Fibroblast of skin of left biceps (primary cell): ENCODE measurements at places on chromosomes 6 and 20.

DNA sequence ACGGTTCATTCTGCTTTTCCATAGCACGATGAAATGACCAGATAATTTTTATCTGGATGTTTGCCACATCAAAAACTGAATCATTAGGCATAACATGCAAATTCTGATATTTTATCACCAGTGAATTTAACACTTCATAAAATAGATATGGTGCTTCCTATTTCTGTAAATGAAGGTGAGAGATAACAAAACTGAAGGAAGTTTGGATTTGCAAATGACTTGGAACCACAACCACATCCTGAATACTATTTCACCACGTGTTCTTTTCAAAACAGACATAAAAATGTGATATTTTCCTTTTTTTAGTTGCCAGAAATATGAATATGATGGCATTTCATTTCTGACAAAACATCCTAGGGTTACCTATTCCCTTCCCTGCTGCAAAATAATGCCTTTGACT lies 146.1 kb downstream of the EDN1 start:
- no peak for DNase-seq

- DNase-seq, result no peak
Observed at GRCh38 chr20:5364997-5365597, 48.3 kb upstream of the PROKR2 start.

- DNase-seq, result no peak
Observed at GRCh38 chr6:49462599-49462926, 490 bp downstream of the MMUT start.

- peak; percentile 35 for DNase-seq
Observed at GRCh38 chr6:110822249-110822648, 7.0 kb upstream of the CDK19 start.

DNA sequence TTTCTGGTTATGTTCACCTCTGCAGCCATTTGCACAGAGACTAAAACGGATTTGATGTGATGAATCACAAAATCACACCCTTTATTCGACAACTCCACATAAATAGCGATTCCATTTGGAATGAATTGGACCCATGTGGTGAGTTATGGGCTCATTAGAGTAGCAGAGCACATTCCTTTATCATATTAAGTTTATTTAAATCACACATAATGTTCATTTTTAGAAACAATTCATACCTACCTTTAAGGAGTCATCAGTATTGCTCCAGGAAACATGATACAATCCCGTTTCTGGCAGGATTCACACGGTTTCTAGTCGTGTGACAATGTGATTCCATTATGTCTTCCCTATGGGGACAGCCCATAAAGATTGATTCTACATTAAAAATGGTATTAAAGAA lies 303.5 kb downstream of the CDH4 start:
- no peak for DNase-seq

DNA sequence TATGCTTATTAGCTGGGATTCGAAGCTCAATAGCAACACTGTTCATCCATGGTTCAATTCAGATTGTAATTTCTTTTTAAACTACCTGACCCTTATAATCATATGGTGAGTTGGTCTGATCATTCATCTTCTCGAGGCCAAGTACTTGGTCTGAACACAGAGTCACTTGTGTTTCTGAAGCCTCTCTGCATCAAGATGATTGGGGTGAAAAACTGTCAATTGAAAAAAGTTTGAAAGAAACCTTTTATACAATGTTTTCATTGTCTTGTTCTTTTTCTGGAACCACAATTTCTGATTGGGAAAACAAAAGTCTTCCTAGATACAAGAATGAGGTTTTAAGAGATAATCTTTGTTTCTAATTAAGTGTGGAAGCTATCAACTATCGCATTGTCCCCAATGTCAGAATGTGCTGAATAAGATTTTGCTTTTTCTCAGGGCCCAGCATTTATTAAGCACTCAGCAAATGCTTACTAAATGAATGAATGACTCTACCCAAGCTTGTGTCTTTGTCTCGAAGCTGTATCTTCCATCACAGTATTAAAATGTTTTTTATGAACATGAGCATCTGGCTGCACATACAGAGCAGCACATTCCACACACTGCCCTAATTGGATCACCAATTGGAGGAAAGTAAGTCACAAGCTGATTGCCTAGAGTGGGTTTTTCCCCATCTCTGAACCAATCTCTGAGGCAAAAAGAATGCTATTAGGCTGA lies 45.0 kb upstream of the MOXD1 start:
- no peak for DNase-seq

DNA sequence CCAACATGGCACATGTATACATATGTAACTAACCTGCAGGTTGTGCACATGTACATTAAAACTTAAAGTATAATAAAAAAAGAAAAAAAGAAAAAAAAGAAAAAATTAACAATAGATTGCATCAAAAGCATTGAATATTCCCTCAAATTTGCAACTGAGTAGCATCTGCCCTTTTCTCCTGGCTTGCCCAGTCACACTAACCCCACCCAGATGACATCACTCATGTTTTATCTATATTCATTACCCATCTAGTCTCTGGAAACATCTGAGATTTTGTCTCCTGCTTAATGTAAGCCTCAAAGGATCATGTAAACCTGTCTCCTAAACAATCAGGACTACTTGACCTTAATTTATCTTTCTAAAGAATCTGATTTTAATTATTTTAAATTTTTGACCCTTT lies 706.8 kb downstream of the CD109 start:
- no peak for DNase-seq

- peak; percentile 40 for DNase-seq
Observed at GRCh38 chr6:2503816-2504494, 246.8 kb downstream of the MYLK4 start.

GRCh38 chr6:3825851-3826581 lies 23.2 kb upstream of the FAM50B start:
- DNase-seq, result peak; percentile 96

- peak; percentile 33 for DNase-seq
Observed at GRCh38 chr6:128252341-128253176, 267.8 kb downstream of the PTPRK start.

- DNase-seq, result no peak
Observed at GRCh38 chr6:34319471-34319885, 70.7 kb upstream of the SMIM29 start.

DNA sequence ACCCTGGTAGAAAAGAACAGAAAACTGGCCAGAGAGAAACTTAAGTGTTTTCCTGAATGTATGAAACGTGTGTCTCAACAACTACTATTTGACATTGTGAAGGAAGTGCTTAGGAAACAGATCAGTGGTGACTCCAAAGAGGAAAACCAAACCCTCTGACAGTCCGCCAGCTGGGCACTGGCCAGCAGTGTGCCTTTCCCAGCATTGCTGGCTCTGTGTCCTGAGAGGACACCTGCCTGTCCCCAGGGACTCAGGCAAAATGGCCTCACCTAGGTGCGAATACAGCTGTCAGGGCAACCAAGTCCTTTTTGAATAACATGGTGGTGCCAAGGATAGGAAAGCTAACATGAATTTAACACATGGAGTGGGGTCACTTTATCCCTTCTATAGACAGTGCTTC lies 72.5 kb downstream of the NDUFAF5 start:
- no peak for DNase-seq

- DNase-seq, result no peak
Observed at GRCh38 chr6:158755636-158756035, 63.5 kb downstream of the EZR start.

DNA sequence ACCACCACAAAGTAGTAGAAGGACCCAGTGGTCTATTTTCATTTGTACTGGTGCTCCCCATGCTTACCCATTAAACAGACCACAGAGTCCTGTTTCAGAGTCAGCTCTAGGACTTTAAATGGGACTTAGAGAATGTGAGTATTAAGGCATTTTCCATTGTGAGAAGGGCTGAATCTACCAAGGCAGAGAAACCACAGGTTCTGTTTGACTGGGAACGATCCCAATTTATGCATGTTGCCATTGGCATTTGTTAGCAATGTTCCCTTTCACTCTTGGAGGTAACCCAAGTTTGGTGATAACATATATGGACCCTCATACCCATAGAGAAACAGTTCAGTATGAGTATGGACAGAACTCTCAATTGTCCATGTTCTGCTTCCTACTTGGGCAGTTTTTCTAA lies 672.8 kb downstream of the KIF16B start:
- no peak for DNase-seq

- peak; percentile 91 for DNase-seq
Observed at GRCh38 chr6:21873562-21873961, 280.0 kb downstream of the SOX4 start.

DNA sequence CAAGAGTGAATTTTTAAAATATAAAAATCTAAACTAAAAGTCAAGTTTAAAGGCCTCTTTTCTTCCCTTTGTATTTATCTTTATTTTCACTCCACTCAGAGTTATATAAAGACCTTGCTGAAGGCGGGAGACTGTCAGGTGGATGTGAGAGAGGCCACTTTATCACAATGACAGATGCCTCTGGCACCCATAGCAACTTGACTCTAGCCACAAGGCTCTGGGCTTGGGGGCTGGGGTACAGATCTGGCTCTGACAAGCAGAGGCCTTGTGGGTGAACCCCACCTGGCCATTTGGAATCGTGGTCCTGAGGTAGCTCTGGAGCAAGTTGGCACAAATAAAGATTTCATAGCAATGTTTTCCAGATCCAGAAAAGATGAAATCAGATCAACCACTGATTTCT lies 417.2 kb downstream of the RFPL4B start:
- no peak for DNase-seq

- DNase-seq, result no peak
Observed at GRCh38 chr20:51385646-51386530, 156.6 kb downstream of the NFATC2 start.

DNA sequence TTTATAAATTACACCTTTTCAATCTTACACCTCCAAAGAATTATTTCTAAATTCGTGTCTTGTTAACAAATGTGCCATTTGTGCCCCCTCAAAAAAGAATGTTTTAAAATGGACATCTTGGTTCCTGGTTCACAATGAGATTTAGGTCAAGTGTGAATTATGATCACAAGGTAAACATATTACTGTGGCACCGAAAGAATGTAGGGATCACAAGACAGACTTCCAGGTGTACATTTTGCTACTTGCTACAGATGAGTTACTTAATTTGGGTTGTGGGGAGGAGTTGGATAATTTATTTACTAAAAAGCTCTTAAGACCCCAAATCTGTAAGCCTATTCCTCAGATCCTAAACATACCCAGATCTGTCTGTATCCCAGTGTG lies 25.0 kb upstream of the ADTRP start:
- no peak for DNase-seq

DNA sequence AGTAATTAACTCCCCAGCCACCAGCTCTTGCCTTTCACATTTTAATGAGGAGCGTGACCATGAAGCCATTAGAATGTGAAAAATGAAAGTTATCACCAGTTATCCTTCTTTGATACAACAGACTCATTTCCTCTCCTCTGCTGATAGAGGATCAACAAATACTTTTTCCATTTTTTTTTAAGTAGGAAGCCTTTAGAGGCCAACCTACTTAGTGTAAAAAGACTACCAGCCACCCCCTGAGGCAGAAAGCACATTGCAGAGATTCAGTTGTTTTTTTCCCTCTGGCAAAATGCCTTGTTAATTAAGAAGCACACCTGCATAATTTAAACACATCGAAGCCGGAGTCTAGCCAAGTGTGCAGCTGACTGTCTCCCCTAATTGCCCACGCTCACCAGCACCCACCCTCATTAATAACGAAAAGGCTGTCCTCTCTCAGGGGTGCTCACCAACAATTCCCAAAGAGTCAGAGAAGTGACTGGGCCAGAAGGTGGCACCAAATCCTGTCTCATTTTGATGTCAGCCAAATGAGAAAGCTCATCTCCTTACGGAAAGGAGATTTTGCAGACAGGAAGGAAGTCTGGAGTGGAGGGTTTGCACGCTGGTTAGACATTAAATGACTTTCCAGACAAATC lies 60.9 kb upstream of the MC3R start:
- DNase-seq, result no peak

DNA sequence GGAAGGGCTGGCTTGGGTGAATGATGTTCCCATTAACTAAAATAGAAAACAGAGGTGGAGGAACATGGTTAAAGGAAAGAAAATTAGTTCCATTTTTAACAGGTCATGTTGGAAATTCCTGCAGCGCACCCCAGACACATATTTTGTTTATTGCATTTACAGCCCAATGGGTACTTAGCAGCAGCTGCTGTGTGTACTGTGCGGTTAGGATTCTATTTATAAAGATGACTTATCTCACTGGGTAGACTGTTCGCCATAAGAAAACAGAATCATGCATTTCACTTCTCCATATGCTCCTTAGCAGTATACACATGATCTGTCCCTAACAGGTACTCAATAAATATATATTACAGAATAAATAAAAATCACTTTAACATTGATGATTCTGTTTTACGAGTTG lies 135.8 kb downstream of the SLC35F1 start:
- no peak for DNase-seq

DNA sequence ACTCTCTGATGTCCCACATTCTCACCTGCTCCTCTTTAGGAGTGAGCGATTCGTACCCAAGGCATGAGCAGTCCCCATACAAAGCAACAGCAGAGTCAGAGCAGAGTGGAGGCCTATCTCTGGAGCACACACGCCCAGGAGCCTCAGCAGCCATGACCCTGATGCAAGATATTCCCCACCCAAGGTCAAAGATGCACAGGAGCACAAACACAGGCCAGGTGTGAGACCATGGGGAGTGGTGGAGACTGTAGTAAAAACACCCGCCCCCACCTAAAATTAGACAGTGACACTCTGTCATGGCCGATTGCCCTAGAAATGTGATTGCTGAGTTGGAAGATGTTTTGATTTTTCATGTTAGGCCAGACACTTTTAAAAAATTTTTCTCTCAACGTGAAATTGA lies 21.4 kb downstream of the RRBP1 start:
- no peak for DNase-seq

DNA sequence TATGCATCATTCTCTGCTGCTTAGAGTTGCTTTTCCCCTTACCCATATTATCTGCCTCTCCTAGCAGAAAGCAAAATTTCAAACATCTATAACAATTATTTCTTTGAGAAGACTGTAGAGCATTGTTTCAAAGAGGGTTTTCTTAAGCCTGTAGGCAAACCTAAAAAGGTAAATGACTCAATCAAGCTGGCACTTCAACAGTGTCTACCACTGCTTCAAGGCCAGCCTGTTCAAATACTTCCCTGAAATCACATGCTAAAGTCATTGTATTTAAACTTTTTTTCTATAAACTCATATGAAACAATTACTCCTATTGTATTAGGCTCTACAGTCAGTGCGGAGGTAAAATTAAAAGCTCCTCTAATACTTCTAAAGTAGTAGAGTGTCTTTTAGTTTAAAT lies 87.1 kb downstream of the OGFRL1 start:
- DNase-seq, result no peak
